T-helper 9 cell (primary cell): ENCODE measurements at places on chromosomes 1 and 21.

DNA sequence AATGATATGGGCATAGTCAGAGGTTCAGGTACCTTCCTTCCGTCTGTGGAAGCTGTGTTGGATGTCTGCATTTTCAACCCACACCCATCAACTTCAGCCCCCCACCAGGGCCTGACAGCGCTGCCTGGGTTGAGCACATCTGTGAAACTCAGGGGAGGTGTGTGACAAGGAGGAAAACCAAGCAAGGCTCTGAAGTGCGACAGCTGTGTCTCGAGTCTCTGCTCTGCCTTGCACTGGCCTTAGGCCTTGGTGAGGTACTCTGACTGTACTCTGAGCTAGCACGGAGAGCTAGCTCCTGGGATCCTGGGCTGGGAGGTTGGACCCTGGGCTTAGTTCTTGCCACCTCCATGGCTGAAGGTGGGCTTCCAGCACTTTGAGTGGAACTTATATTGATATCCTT is 9.1 kb downstream of the VANGL2 start:
- DNase-seq = no peak

DNA sequence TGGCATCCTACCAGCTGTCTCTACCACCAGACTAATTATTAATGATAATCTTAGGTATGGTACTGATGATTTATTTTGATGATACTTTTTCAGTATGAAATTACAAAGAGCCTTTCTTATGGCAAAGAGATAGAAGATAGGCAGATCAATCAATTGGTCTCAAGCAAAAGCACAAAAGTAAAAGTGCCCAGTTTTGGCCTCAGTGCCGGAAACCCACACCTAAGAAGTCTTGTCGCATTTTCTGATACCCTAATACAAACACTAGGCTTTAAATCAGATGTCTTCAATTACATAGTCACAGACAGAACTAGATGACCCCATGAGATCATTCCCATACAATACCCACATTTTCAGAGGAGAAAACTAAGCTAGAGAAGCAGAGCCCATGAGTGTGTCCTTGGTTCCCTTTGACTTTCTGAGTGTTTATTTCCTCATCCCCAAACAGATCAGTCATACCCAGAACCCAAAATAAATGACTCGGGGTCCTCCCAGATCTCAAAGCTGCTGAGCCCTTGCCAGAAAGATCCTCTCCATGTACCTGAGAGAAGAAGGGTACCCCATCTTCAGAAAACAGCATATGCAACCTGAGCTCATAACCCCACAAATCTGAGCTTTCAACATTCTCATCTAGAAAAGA is 7.7 kb downstream of the ITPKB start:
- DNase-seq = no peak

GRCh38 chr1:26097696-26098095 is 13.9 kb upstream of the PDIK1L start:
- no peak for DNase-seq

GRCh38 chr21:41776778-41777177 is 9.9 kb upstream of the RIPK4 start:
- no peak for DNase-seq

- DNase-seq = no peak
Measured at GRCh38 chr1:187046293-187046692, 217.5 kb downstream of the PLA2G4A start.

- DNase-seq = no peak
Measured at GRCh38 chr1:24931146-24931467, 1.0 kb upstream of the RUNX3 start.

GRCh38 chr1:58931756-58932155 is 147.9 kb upstream of the JUN start:
- DNase-seq = no peak

- DNase-seq = no peak
Measured at GRCh38 chr1:198238121-198238520, 81.3 kb downstream of the NEK7 start.

- DNase-seq = no peak
Measured at GRCh38 chr1:65758128-65758527, 34.6 kb upstream of the PDE4B start.

- no peak for DNase-seq
Measured at GRCh38 chr1:206925106-206925736, 3.5 kb upstream of the FCMR start.

DNA sequence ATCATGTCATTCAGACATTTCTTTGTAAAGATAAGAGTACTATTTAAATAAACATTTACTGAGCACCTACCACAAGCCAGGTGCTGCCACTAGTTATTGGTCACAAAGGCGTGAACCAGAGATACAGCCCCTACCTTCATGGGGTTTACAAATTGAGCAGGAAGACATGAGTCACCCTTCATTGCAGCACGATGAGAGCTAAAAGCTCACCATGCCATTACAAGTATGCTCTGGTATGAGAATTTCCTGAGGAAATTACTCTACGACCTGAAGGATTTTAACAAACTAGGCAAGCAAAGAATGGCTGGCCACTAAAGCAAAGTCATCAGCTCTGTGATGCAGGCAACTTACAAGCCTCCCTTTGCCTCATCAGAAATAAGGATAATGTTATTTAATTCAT is 346.8 kb downstream of the BRINP2 start:
- no peak for DNase-seq

- no peak for DNase-seq
Measured at GRCh38 chr1:205214756-205215155, 3.3 kb upstream of the DSTYK start.

- no peak for DNase-seq
Measured at GRCh38 chr1:99764909-99765308, 1.5 kb downstream of the FRRS1 start.

DNA sequence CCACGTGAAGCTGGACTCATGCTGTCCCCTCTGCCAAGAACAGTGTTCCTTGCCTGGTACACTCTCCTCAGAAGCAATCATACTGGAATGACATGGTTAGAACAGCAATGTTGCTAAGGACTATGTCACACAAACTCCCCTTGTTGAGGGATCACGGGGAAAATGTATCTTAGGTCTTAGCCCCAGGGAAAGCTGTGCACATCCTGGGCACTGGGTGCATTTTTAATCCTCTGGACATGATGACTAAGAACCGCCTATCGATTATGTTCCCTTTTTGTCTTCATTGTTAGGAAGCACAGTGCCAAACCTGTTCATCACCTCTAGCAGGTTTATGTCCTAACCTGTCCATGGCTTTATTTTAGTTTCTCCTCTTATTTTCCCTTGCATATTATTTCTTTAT is 115.1 kb downstream of the HIVEP3 start:
- no peak for DNase-seq

DNA sequence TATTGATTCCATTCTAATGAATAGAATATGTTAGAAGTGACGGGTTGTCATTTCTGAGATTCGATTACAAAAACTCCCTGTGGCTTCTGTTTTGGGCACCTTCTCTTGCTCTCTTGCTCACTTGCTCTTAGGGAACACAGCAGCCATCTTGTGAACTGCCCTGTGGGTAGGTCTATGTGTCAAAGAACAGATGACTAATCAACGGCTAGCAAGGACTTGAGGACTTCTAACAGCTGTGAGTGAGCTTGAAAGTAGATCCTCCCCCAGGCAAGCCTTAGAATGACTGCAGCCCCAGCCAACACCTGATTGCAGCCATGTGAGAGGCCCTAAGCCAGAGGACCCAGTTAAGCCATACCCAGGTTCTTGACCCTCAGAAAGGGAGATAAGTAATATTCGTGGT is 49.3 kb downstream of the AZIN2 start:
- DNase-seq = no peak

GRCh38 chr1:167904652-167905130 is 9.2 kb downstream of the ADCY10 start:
- no peak for DNase-seq

DNA sequence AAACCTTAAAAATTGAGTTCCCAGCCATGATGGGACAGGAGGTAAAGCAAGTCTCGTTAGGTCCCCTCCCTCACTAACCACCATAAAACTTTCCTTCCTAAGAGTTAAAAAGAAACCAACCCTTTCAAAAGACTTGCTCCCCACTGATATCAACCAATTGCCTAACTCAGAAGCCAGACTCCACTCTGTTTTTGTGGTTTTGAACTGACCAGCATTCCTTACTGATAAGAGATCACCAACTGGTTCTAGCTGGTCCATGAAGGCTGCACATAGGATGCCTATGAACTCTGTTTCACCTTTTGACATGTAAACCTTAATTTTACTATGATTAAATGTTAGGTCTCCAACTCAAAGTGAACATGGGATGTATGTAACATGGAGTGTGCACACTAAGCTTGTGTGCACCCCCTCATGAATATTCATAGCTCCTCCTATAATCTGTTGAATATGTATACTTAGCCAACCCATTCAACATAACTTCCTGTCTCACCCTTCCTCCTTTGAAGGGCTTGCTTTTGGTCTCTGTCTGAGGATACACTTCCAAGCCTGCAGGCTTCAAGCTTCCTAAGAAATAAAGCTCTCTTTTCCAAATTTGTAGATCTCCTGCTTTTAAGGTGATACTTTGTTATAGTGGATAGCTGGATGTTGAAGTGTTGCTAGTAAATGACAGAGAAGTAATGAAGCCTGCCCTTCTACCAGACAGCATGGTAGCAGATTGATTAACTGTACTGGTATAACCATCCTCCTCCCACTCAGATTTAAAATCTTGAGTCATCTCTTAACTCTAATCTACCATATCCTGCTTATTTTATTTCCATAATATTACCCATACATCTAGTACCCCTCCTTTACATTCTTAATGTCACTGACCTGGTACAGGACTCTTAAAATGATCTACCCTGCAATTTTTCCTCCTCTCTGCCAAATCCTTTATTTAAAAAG is 95.6 kb downstream of the ZNF644 start:
- DNase-seq = no peak

GRCh38 chr1:66642992-66643391 is 109.0 kb downstream of the SGIP1 start:
- DNase-seq = no peak

- no peak for DNase-seq
Measured at GRCh38 chr1:198837278-198838021, 198.6 kb downstream of the PTPRC start.

DNA sequence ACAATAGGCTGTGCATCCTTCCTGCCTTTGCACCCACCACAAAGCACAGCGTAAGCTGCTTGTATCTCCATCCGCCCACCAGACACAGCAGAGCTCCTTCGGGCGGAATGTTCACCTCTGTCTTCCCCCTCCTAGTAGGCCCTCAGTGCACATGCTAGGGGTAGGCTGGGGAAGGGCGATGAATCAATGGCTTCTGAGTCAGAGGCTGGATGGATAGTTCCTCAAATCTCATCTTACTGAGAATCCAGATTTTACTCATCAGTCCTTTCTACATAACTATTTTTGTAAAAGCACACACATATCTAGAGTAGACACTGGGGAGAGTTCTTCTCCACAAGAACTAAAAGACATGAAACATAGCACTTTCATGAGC is 73.8 kb downstream of the BCAR3 start:
- DNase-seq = no peak

DNA sequence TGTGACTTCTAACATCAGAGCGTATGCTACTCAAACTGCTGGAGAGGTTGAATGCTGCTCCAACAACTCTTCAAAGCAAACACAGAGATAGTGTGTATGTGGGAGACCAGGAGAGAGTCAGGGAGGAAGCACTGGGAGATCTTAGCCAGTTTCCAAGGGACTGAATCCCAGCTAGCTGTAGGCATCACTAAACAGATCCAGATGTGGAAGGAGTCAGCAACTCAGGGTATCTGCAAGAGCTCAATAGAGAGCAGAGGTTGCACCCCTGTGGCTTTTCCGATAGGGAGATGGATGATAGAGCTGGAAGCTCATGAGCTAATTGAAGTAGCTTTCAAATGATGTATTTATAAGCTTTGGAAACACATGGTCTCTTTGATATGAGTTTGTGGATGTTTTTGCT is 168.9 kb upstream of the HOOK1 start:
- DNase-seq = no peak

GRCh38 chr1:75672528-75673393 is 51.7 kb upstream of the ACADM start:
- DNase-seq = no peak

- DNase-seq = no peak
Measured at GRCh38 chr1:94622757-94623156, 81.2 kb upstream of the F3 start.

DNA sequence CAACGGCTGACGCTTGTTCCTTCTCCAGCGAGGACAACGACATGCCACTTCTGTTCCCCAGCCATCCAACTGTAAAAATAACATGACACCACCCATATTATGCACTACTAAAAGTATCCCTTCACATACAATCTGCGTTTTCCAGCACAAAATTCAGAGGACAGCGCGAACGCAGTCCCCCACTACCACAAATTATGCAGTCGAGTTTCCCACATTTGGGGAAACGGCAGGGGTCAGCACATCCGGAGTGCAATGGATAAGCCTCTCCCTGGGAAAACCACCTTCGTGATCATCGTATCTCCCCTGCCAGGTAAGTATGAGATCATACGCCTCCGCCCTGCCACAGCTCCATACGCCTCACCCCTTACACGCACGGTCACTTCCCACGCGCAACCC is 120.9 kb downstream of the PPIAL4G start:
- no peak for DNase-seq

- no peak for DNase-seq
Measured at GRCh38 chr1:38115682-38116202, 69.1 kb upstream of the POU3F1 start.

GRCh38 chr1:232704256-232704655 is 74.3 kb upstream of the SIPA1L2 start:
- DNase-seq = no peak

DNA sequence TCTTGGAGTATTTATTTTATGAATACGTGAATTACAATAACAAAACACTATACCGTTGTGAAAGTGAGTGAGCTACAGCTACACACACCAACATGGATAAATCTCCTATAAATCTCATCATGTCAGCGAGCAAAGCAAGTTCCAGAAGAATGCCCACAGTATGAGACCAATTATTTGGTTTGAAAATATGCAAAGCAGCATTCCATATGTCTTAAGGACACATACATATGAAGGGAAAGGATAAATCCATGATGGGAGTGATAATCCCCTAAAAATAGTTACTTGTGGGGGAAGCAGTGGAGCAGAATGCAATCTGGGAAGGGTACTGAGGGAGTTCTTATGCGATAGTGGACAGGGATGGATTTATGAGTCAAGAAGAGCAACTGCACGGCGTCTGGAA is 261.3 kb downstream of the DISC1 start:
- no peak for DNase-seq

DNA sequence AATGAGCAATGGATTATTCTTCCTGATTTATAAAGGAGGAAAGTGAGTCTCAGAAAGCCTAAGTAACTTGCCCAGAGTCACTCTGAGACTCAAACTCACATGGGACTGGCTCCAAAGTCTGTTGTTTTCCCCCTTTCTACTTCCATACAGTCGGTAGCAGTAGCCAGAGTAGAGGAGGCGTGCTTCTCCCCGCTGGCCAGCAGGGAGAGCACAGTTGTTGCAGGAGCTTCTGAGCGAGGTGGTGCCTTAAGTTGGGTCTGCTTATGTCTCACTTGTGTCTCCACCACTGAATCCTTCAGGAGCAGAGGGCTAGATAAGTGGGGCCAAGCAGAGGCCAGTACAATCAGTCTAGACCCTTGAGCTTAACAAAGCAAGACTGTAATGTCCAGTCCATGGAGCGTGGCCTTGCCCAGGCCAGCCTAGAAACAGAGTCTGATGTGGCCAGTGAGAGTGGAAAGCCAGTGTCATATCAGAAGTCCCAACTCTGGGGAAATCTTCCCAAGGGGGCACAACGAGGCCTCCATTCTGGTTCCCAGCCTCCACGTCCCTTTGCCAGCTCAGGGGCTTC is 181.9 kb downstream of the ZSCAN20 start:
- DNase-seq = no peak

GRCh38 chr1:231487019-231487418 is 41.5 kb upstream of the TSNAX start:
- no peak for DNase-seq

- no peak for DNase-seq
Measured at GRCh38 chr21:41887667-41888066, 8.5 kb upstream of the PRDM15 start.

- DNase-seq = no peak
Measured at GRCh38 chr21:26935977-26936376, 30.9 kb downstream of the ADAMTS5 start.
